ENCODE measurements at places on chromosomes 1 and 21.
A peak's percentile ranks its signal among the peaks of the same experiment; 100 is the strongest.

DNA sequence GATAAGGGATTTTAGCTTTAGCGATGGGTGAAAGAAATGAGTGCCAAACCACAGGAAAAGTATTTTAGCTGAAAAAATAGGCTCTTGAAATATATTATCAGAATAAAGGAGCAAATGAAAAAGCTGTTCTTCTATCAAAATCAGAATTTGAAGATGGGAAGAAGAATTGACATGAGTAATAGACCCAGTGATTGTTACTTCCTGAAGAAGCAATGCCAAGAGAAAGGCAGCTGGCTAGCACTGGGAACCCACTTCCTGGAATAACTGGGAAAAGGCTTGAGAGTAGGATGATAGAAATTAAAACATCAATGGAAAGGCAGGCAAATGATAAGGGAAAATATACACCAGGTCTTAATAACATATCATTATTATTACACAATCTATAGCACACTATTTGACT lies 29.9 kb upstream of the LYPLAL1 start:
- no peak for DNase-seq

DNA sequence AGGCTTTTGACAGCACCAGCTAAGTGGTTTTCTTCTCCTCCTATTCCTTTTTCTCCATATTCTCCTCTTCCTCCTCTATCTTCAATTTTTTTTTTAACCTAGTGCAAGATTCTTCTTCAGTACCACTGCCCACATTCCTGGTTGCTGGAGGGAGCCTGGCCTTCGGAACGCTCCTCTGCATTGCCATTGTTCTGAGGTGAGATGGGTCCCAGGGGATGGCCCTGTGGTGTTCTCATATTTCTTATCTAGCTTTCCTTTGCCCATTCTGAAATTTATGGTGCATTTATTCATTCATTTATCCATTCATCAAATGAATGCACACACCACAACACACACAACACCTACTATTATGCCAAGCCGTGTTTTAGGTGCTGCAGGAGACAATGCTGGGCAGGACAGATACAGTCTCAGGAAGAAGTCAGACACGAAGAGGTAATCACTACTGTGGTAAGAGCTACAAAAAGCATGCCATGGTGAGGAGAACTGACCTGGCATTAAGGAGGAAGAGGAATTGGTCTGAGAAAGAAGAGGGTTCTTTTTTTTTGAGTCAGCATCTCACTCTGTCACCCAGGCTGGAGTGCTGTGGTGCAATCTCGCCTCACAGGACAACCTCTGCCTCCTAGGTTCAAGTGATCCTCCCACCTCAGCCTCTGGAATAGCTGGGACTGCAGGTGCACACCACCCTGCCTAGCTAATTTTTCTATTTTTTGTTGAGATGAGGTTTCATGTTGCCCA lies 47.5 kb upstream of the TDRD10 start:
- no peak for DNase-seq

- no peak for DNase-seq
Measured at GRCh38 chr1:2481885-2482284, 5.8 kb downstream of the PLCH2 start.

GRCh38 chr1:37634992-37635902 lies 555 bp upstream of the RSPO1 start:
- DNase-seq: no peak

DNA sequence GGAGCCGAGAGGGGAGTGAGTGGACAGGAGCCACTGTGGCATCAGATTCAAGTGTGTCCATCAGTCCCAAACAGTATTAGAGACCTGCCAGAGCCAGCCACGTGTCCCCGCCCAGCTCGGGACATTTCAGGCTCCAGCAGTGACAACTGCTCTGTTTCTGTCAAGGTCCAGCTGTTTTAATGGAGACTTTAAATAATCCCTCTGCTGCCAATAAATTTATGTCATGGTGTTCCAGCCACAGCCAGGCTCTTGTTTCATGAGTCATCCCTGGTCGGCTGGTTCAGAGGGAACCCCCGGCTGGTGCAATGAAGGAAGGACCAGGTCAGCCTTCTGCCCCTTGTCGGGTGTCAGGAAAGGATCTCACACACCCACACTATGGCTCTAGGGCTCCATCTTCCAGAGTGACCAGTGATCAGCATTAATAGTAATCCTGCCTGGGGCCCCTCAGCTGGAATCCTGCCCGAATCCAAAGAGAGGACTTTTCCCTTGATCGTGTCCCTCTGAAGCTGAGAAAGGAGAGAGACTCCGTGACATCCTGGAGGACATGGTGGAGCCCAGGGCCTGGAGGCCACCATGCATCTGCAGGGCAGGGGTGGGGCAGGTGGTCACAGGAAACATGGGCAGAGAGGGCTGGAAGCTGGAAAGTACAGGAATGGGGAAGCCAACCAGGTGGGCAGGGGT lies 197.3 kb downstream of the MATN1 start:
- no peak for DNase-seq

DNA sequence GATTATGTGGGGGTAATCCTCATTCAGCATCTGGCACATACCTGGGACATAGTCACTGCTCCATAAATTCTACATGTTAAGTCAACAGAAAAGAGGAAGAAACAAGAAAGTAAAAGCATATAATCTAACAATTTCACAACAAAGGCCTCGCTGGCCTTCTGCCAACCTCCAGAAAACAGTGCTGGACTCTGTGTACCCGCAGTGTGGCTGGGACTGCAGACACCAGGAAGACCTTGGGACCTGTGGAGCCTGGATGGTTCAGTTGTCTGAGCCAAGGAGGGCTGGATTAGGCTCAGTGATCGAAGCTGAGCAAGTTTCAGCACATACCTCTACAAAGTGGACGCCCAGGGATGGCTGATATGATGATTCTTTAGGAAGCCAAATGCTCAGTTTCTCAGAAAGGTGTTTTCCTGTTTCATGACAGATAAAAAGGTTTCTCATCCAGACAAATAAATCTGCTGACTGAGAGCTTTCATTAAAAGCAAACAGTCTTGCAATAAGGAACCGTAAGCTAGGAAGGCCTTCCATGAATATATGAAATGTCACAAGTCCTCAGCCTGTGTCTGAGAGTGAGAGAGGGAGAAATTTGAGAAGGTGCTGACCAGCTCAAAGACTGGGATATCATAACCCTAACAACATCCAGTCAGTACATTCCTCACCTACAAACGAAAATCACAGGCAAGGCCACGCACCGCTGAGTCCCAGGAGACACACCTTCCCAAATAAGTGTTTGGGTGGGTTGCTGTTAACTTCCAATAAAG lies 48.4 kb downstream of the CAPZB start:
- DNase-seq: no peak

DNA sequence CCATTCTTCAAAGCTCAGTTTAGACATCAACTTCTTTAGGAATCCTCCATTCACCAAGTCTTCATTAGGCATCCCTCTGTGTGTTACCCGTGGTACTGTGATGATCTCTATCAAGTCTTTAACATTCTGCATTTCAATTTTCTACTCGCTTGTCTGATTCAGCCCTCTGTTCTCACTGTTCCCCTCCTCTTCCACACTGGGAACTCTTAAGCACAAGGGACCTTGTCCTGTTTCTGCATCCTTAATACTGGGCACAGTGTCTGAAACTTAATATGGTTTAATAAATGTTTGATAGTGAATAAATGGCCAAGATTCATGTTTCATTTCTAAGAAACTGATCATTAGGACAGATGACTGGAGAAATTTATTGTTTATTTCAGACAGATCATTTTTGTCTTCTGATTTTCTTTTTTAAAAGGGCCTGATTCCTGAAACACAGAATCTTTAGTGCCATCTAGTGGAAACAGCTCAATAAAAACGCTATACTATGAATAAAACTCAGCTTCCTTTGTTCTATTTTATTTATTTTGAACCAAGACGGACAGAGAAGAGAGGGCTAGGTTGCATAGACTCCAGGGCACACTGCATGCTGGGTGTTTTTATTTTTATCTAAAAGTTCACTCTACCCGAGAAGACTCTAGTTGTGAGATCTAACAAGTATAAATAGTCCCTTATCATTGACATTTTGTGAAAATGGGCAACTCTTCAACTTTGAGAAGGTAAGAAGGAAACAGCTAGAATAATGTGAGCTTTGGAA lies 7.0 kb upstream of the TRIM45 start:
- no peak for DNase-seq

DNA sequence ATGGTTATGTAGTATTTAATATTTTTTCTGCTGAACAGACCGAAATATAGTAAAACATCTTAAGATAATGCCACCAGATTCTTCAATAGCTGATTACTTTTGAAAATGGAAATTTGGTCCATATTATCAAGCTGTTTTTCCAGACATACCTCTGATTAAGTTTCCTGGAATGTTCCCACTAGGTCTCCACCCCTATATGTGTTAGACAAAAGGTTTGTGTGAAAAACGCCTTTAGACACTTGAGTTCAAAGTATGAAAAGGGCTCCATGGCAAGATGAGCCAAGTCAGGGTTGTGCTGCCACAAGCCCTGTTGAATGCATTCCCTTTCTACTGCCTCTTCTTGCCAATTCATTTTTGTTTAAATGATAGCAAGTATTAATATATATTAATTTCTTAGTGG lies 52.7 kb downstream of the ZBTB17 start:
- DNase-seq: no peak

GRCh38 chr1:89843273-89844130 lies 22.7 kb downstream of the LRRC8D start:
- peak; percentile 56 for DNase-seq

- DNase-seq: no peak
Measured at GRCh38 chr1:231973830-231974229, 347.2 kb downstream of the DISC1 start.

GRCh38 chr1:8815582-8816151 lies 1.8 kb downstream of the RERE start:
- no peak for DNase-seq

DNA sequence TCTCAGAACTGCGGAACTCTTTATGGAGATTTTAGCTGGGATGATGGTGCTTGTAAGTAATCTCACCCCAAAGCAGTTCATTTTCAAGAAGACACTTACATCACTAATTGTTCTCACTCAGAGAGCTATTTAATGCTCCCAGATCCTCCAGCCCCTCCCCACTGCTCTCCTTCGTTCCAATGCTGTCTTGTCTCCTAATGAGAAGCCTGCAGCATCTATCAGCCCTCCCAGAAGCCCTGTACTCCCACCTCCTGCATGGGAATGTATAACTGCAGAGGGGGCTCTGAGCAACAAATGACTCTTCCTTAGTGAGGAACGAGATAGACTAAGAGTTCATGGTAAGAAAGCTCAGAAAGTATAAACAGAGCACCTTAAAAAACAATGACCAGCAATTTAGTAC lies 377.4 kb upstream of the RUNX1 start:
- no peak for DNase-seq

DNA sequence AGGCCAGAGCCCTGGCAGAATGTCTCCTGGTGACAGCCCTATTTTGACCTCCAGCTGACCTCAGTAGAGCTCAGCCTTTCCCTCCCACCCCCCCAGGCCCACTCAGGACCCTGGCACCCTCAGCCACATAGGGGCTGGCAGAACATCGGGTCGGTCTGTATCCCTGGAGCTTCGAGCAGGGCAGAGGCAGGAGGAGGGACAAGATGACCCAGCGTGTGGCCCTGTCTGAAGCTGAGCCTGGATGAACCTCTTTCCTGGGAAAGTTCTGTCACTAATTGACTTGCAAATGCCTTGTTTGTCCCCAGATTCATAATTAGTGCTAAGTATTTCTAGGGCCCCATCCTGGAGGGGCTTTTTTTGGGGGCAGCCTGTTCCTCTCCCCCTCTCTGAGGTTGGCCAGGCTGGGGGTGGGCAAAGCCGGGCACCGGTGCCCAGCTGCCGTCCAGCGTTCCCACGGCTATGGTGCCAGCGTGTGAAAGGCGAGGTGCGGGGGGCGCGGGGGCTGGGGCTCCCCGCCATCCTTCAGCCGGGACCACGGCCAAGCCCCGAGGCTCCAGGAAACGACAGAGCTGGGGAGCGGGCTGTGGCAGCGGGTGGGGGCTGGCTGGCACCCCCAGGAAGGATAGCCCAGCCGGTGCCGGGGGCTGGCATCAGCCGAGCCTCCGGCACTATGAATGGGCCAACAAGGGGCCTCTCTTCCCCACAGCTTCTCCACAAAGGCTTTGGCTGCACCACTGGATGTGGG lies 31.4 kb downstream of the RHBG start:
- DNase-seq: no peak

DNA sequence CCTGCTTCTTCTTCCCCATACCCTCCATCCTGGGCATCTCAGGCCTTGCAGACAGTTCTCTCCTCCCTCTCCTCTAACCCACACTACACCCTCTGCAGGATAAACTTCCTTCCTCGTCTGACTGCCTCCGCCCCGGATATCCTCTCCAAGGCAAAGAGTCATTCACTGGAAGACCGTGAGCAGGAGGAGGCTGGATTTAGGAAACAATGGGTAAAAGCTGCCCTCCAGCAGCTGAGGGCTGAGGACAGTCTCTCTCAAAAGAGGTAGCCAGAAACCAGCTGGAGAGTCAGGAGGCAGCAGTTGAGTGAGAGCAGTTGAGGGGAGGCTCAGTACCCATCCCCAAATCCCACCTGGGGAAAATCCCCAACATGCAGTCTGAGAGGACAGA lies 1.4 kb downstream of the CSRP1 start:
- no peak for DNase-seq

GRCh38 chr1:201618905-201619304 lies 80.0 kb downstream of the NAV1 start:
- no peak for DNase-seq

DNA sequence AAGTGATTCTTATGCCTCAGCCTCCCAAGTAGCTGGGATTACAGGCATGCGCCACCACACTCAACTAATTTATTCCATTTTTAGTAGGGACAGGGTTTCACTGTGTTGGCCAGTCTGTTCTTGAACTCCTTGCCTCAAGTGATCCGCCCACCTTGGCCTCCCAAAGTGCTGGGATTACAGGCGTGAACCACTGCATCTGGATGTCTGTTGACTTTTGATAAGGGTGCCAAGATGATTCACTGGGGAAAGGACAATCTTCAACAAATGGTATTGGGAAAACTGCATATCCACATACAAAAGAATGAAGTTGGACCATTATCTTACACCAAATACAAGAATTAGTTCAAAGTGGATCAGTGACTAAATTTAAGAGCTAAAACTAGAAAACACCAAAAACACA lies 19.8 kb downstream of the RO60 start:
- DNase-seq: no peak

DNA sequence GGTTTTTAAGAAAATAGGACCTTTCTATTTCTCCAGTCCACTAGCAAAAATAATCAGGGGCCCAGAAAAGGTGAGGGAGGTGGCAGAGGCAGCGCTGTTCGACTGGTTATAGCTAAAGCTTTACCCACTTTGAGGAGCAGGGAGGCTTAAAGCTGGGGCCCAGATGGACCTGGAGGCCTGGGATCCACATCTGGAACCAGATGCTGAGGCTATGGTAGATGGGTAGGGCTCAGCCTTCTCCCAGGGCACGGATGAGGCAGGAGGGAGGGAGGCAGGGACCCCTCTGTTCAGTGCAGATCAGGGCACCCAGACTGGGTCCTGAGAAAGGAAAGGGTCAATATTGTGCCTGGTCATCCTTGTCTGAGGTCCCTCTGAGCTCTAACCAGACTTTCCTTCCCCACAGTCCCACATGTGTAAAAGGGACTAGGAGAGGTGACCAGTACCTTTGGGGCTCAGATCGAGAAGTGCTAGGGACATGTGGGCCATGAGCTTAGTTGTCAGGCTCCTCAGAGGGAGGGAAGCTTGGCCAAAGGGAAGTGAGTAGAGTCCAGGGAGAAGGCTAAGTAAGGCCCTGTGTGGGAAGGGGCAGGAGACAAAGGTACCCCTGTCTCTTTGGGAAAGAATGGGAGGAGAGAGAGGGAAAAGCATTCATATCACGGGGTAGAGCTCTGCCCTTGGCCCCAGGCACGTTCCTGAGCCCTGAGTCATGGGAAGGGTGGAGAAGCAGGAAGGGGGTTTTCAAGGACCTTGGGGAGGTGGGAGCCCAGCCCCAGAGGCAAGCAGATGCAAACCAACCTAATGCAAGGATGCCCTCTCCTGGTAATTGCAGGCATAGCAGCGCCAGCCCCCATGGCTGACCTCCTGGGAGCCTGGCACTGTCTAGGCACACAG lies 15.4 kb downstream of the LMNA start:
- peak; percentile 59 for DNase-seq
